Memory B cell (primary cell): ENCODE measurements at places on chromosomes 13 and 19.

- DNase-seq, result peak; percentile 79
Measured at GRCh38 chr19:19490214-19490968, 25.0 kb downstream of the TSSK6 start.

GRCh38 chr13:66446413-66446812 lies 783.7 kb downstream of the PCDH9 start:
- DNase-seq, result no peak

GRCh38 chr19:4539693-4540581 lies at the start of gene LRG1:
Gene LRG1, minus strand, starts transcription at chr19:4540036. Its CDS starts 23 bp downstream, at chr19:4540013.
- no peak for DNase-seq

GRCh38 chr13:47148543-47148942 lies 251.7 kb upstream of the HTR2A start:
- no peak for DNase-seq

DNA sequence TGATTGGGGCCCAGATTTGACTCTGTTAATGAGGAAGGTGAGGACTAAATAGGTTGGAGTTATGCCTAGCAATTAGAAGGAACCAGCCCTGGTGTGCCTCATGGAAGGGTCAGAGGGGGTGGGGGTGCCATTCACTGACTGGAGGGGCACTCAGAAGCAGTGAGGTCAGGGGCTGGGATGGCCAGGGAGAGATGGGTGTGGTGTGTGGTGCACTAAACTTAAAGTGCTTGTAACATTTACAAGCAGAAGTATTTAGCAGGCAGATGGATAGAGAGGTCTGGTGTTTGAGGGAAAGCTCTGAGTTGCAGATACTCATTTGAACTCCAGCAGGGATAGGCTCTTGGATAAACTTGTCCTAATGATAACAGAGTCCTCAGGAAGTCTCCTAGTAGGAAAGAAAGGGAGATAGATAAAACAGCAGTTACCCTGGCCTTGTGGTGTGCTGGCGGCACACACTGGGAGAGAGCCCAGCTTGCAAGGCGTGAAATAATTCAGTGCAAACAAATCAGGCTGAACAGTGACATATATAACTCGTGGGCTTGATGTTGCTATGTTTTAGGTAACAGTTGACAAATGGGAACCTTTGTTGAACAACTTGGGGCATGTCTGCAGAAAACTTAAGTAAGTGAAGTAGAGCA lies 20.0 kb upstream of the UPF3A start:
- DNase-seq, result no peak

DNA sequence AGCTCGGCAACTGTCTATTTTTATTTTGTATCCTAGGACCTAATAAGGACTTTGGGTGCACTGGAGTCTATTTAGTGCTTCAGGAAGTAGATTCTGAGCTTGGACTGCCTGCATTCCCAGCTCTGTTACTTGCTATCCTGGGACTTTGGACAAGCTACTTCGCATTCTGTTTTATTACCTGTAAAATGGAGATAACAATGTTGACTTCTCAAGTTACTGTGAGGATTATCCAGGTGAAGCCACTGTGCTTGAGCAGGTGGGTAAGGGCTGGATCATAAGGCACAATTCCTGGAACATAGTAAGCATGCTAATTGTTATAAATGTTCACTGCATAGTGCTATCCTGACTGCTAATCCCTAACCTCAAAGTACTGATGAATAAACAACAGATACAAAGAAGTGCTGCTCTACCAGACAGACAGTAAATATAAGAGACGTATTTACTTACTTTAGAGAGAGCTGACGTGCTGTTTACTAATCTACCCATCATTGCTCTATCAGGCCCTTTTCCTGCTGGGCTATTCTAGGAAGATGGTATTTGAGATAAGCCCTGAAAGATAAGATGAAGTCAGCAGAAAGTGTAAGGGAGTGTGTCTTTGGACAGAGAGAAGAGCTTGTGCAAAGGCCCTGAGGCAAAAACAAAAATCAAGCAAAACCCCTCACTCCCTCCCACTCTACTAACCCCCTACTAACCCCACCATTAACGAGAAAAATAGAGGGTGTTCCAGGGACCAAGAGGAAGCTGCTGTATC lies 50.8 kb upstream of the FLT1 start:
- DNase-seq, result no peak

GRCh38 chr13:30499338-30499737 lies 33.6 kb upstream of the HMGB1 start:
- no peak for DNase-seq

GRCh38 chr13:63972328-63972727 lies 2556.7 kb upstream of the PCDH20 start:
- DNase-seq, result no peak

- DNase-seq, result no peak
Measured at GRCh38 chr19:4288091-4288777, 9.2 kb downstream of the SHD start.

- DNase-seq, result no peak
Measured at GRCh38 chr13:49840675-49841074, 48.2 kb upstream of the KPNA3 start.

- no peak for DNase-seq
Measured at GRCh38 chr13:24264976-24265375, 44.4 kb upstream of the C1QTNF9 start.

GRCh38 chr13:110422913-110423688 lies 116.0 kb downstream of the COL4A2 start:
- DNase-seq, result no peak

- no peak for DNase-seq
Measured at GRCh38 chr19:35254341-35255297, 5.8 kb downstream of the LSR start.

GRCh38 chr13:50691681-50692263 lies 151.7 kb downstream of the DLEU7 start:
- DNase-seq, result no peak

DNA sequence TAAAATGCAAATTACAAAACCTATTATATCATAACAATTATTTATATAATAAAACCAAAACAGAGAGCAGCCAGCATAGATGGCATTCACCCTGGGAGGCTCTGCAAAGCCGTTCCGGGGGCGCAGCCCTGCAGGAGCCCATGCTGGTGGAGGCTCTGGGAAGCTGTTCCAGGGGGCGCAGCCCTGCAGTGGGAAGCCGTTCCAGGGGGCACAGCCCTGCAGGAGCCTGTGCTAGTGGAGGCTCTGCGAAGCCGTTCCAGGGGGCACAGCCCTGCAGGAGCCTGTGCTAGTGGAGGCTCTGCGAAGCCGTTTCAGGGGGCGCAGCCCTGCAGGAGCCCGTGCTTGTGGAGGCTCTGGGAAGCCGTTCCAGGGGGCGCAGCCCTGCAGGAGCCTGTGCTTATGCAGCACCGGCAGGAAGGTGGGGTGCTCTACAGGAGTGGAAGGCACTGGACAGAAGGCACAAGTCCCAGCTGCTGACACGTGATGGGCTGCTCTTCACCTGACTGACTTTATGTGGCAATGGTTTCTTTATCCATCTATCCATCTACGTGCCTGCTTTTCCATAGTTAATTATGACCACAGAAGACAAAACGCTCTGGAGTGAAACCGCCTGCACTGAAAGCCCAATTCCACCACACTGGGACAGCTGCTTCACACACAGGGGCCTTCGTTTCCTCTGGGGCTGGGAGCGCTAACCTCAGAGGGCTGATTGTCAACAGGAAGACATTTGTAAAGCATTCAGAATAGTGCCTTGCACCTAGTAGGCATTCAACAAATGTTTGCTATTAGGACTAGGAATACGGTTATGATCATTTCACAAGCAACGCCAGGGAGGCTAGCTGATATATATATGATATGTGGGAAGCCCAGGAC lies 23.7 kb downstream of the PCID2 start:
- DNase-seq, result no peak

DNA sequence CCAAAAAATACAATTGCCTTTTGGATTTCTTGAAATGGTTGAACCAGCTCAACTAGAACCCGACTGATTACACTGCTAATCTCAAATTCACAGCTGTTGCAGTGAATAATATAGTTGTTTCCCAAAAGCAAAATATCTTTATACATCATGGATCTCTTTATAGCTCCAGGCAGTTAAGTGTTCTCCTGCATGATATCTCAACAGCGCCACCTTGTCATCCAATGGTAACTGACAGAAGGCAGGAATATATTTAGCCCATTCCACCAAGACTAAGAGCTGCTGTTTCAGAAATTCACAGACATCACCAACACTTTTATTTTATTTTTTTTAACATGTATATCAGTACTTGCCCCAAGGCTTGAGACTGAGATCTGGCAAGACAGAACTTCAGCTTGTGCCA lies 1141.0 kb upstream of the PRR20A start:
- DNase-seq, result no peak

DNA sequence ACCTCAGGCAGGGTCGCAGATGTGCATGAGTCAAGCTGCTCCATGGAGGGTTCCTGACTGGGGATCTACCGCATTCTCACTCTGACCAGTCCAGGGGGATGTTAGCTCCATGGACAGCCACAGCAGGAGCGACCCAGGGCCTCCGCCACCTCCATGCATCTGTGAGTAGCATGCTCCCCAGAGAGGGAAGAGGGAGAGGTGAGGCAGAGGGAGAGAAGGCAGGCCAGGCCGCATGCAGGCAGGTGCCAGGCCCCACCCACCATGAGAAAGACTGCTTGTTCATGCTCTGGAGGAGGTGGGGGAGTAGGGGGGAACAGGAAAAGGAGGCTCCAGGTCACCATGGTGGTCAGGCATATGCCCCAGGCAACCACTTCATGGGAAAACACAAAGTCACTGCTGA lies 20.3 kb downstream of the TUBA3C start:
- DNase-seq, result no peak

GRCh38 chr19:15544970-15545369 lies 36.6 kb downstream of the CYP4F22 start:
- DNase-seq, result no peak

- no peak for DNase-seq
Measured at GRCh38 chr19:30780032-30780431, 407.8 kb downstream of the ZNF536 start.

DNA sequence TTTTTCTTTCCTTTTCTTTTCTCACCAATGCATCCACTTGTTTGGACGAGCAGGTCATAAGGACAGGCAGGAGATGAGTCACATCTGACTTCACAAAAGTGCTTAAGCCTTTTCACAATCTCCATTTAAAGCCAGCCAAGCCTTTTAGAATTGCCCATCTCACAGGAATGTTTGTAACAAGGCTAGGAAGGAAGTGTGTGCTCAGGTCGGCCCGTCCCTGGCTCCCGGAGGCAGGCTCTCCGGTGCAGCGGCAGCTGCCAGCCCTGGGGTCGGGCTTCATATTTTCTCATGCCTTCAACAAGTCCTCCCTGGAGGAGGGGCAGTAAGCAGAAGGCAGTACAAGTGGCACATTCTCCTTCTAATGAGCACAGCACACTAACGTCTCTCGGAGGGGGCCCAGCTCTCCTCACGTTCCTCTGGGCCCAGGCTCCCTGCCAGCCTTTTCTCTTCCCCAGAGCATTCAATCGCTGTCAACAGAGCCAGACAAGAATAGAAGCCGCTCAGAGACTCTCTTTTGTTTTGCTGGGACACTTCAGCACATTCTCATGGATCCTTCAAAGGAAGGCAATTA lies 180.5 kb downstream of the COL4A1 start:
- no peak for DNase-seq

DNA sequence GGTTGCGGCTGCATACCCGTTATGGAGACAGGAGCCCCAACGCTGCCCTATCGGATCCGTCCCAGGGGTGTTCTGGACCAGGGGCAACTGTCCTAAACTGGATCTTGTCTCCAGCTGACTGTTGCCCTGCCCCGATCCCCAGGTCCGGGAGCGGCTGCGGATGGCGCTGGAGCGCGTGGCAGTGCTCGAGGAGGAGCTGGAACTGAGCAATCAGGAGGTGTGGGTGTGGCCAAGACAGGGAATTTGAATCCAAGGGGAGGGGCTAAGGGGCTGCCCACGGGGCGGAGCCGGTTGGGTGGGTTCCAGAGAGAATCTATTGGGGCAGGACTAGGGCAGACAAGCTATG lies 9.9 kb downstream of the PPFIA3 start:
- no peak for DNase-seq

- no peak for DNase-seq
Measured at GRCh38 chr13:35965226-35965927, 165.8 kb downstream of the DCLK1 start.

DNA sequence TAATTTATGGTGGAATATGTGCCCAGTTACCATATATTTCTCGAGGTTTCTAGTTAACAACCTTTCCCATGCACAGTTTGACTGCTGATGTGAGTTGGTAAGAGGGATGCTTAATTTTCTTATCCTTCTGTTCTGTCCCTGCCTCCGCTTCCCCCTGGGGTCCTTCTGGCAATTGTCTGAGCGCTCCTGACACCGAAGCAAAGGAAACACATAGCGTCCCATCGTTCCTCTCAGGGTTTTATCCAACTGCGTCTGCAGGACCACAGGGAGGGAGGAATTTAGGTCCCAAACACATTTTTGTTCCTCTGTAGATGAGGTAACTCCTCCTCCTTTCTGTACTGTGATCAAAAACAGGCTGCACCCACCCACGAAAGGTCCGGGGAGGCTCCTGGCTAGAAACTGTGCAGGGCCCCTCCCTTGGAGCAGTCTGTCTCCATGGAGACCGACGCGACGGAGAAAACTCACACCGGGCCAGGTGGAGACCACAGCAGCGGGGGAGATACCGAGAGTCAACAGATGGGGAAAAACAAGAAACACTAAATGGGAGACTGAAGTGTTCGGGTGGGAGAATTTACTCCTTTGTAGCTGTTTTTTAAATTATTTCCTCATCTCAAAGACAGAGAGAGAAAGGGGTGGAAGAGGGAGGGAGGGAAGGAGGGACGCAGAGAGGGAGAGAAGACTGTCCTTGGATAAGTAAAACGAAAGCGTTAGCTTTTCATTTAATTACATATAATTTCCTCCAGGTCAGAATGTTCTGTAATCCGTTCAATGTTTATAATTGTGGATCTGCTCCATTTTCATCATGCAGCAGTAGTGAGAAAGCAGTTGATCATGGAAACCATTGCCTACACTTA lies 191.8 kb upstream of the NBEA start:
- no peak for DNase-seq

- no peak for DNase-seq
Measured at GRCh38 chr19:18848878-18849661, 17.3 kb downstream of the UPF1 start.

DNA sequence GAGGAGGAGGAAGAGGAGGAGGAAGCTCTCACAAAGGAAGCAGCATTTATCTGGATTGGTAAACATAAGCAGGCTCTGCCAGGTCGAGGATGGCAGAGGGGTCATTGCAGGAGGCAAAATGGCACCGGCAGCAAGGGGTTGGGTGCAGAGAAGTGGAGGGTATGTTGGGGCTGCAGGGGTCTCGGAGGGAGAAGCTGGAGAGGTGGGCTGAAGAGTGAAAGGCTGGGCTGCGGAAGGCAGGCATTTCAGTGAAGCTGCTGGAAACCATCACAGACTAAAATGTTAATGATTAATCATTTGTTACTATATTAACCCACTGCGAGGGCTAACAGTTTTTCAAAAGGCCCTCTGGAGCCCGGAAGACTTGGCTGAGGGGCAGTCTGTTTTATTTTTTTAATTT lies 24.6 kb downstream of the TPT1 start:
- no peak for DNase-seq

DNA sequence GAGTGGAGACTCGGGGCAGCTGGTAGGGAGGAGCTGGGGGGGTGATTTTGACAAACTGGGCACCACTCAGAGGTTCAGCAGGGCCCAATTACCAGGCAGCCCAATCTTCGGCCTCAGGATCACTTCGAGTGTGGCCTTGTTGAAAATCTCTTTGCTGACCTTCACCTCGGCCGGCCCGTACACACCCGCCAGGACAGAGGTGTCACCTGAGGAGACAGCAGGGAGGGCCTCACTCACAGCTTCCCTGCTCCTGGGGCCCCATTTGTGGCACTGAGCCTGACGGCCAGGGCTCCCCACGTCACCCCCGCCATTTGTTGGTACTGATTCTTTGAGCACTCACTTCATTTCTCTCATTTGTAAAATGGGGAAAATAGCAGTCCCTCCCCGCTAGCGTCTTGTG lies 4.4 kb downstream of the EXOSC5 start:
- DNase-seq, result no peak
